Lung microvascular endothelial cell (primary cell): ENCODE measurements at places on chromosomes 6 and 20. TPM values are rescaled to one million over a fixed set of nuclear protein-coding genes. Genes with fewer than 3 reads are reported as not detected.

DNA sequence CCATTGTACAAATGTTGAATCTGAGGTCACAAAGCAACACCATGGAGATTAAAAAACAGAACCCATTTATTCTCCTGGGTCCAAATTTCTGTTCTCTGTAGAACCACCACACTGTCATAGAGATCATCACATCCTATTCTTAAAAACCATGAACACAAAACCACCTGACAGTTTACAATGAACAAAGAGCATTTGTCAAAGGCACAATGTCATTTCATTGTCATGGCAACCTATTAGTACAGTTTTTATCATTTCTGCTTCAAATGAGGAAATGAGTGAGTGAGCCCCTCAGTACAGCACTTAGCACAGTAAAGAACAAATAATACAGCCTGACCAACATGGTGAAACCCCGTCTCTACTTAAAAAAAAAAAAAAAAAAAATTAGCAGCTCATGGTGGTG lies 23.1 kb upstream of the LAMP5 start:
- no peak for DNase-seq

DNA sequence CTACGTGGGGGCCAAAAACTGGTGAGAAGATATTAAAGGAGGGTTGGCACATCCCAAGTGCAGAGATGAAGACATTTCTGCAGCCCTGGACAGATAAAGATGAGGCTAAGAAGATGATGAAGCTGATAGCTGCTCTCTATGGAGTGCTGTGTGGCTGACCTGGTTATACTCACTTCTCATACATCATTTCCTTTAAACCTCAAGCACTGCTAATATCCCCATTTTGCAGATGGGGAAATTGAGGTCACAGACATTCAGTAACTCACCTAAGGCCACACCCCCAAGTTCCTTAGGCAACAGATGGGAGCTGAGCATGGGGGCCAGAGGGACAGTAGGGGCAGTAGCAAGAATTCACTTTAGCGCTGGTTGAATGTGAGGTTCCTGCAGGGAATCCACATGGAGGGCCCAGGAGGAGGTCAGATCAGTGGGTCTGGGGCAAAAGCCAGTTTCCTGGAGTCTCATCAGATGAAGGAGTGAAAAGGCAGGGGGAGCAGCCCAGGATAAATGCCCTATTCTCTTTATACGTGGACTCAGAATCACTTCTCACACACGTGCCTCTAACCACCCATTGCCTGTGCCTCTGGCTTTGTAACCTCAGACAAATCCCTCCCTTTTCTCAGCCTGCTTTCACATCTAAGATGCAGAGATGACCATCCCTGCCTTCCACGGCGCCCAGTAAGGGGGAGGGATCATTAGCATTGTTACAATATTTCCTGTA lies 125.8 kb downstream of the NFATC2 start:
- DNase-seq, result no peak

- no peak for DNase-seq
These were observed 12.9 kb downstream of the OR2A4 start for GRCh38 chr6:131688286-131688685.

DNA sequence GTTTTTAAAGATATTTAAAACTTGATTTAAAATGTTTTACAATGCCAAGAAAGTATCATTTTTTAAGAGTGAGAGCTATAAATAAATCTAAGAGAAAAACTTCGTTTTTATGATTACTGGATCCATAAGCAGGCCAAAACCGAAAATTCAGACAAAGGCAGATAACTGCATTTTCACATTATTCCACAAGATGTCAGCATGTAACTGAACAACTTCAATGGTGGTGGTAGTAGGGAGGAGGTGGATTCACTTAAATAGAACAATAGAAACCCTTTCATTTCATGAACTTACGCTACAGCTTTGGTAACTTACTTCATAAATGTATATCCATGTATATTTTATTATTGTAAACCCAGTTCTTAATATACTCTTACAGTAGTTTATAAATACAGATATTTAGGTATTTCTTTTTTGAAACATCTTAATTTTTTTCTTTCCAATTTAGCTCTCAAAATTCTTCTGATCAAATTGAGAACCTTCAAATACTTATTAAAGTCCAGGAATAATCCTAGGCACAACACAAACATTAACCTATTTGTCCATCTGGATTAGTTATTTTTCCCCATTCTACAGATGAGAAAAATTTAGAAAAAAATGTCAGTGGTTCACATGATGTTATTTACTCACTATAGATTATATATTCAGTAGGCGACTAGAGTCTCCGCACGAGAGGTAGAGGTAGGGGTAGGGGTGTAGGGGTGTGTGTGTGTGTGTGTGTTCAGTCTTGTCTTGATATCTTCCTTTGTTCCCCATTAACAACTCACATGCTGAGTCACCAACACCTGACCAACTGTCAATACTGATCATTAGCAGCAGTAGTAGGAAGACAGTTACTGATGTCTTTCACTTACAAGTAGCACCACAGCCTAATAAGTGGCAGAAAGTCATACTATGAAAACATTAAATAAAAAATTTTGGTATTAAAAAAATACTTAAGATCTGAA lies 111.5 kb downstream of the ARHGAP18 start:
- peak; percentile 84 for DNase-seq

DNA sequence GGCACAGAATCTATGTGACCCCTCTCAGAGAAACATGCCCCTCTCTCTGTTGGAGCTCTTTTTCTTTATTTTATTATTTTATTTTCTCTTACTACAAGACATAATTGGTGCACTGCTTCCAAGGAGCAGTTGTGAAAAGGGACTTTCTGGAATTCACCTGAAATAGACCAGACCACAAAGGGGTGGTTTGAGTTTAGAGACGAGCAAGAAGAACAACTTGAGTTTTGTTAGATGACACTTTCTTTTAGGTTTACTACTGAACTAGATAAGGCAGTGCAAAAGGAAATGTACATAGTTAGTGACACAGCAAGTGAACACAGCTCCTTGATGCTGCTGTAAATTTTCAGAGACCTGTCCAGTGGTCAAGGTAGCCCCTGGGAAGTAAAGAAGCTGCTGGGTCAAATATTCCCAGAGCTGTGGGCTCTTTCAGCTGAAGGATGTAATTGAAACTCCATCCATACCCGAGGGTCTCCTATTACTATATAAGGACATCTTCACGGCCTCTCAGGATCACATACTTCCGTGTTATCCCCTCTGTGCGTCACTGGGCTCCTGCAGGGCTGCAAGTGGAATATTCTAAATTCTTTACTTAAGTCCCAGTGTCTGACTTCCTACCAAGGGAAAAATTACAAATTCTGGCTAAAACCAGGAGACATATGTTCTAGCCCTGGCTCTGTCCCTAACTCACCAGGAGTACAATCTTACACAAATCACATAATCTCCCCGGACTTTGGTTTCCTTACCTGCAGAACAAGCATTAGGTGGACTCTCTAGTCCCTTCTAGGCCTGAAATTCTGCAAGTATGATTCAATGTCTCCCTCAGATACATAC lies 69.1 kb upstream of the ADTRP start:
- DNase-seq, result no peak

DNA sequence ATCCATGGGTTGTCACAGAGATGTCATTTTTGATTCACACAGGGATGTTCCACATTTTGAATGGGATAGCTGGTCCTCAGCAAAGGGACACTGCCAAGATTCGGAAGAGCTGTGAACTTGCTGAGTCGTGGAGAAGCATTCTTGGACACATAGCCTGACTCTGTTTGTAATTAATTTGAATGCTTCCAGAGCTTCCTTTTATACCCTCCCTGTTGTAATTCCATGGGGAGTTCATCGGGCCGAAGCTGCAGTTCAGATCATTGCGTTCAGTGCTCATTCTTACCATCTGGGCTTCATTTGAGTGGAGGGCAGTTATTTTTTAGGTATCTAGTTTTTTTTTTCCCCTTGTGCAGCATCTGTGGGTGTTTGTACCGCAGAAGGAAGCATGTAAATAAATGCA lies 126.5 kb downstream of the SLC24A3 start:
- DNase-seq, result no peak

The TRIM40 gene
- not detected in 2 replicates for total RNA-seq

- no peak for DNase-seq
These were observed at the start of gene HIVEP1 for GRCh38 chr6:12012038-12012557. Gene HIVEP1, plus strand, starts transcription at chr6:12012312. Its CDS starts 3,317 bp downstream, at chr6:12015629.

DNA sequence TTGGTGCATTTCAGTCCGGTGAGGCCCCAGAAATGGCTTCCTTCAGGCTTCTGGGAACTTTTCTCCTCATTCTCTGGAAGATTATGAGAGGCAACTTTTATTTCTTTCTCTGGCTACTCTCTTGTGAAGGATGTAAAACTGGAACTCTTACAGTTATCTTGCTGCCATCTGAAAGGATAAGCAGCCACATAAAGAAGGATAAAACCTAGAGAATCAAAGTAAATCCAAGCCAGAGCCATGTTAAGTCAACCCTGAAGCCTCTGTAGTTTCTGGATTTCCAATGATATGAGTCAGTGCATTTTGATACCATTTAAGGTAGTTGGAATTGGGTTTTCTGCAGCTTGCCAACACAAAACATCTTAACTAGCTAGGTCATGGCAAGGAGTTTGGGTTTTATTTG lies 123.6 kb downstream of the MEI4 start:
- DNase-seq, result no peak

DNA sequence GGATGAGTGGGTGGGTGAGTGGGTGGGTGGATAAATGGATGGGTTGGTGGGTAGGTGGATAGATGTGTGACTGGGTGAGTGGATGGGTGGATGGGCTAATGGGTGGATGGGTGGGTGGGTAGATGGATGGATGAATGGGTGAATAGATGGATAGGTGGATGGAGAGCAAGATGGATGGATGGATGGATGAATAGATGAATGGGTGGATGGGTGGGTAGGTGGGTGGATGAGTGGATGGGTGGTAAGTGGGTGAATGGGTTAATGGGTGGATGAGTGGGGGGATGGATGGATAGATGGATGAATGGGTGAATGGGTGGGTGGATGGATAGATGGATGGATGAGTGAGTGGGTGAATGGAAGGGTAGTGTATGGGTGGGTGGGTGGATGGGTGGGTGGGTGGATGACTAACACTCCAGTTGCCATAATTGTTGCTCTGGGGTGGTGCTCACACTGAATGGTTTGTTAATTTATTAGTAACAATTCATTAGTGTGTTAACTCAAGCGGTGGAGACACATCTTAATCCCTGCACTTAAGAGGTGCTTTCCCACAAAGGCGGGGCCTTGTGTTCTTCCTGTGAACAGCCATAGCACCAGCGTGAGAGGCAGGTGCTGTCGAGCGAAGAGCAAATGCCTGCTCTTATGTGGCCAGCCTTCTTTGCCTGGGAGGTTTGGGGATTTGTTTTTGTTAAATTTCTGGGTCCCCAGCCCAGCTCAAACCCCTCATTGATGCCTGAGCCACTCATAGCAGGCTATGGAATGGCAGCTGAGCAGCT lies 4.9 kb upstream of the APCDD1L start:
- no peak for DNase-seq

The SRSF3 gene
- 191 and 296 TPM in 2 replicates for total RNA-seq

DNA sequence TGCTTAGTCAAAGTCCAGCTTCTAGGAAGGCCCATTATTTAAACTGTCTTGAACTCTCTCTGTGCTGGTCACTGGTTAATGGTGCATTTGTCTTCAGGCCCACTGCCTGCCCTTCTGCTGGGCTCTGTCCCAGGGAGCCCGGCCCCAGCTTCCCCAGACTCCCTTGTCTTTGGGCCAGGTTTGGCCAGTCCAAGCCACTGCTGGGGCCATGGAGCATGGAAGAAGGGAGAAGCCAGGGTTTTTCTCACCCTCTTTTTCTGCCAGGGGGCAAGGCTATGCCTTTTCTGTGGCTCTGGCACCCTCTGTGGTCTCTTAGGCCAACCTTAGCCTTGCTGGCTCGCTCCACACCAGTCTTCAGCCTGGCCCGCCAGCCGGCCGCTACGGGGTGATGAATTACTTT lies 390.0 kb upstream of the SULF2 start:
- DNase-seq, result no peak

The CST5 gene
- not detected in 2 replicates for total RNA-seq

GRCh38 chr20:54063992-54064676 lies 6.3 kb downstream of the BCAS1 start:
- no peak for DNase-seq

DNA sequence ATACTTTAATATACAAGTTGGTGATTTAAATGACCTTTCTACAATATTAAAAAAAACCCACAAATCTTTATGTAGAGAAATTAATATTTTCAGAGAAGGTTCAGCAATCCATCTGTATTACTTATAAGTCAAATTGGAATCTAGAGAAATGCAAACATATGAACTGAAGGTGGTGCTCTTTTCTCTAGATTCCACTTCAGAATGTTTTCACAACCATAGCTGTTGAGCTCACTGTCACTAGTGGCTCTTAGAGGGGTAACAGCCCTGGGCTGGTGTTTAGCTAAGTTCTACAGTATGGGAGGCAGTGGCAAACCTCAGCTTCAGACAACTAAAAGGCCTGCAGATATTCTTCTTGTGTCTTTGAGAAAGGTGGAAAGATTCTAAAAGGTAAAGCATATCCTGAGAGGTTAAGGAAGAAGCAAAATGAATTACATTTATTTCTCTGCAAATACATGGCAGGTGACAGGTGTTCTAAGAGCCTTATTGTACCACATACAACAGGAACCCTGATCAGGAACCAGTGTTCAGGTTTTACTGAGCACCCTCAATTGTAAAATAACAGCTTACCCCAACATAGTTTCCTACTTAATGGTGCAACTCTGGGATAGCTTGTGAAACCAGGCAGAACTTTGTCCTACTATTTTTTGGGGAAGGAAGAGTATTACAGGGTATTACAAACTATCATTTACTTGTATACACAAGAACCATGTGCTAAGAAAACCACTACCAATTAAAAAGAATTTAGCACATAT lies 56.6 kb upstream of the SAMHD1 start:
- peak; percentile 46 for DNase-seq

The SERINC3 gene
- total RNA-seq, result 87.0 and 130 TPM in 2 replicates

The HLA-G gene
- not detected in 2 replicates for total RNA-seq

DNA sequence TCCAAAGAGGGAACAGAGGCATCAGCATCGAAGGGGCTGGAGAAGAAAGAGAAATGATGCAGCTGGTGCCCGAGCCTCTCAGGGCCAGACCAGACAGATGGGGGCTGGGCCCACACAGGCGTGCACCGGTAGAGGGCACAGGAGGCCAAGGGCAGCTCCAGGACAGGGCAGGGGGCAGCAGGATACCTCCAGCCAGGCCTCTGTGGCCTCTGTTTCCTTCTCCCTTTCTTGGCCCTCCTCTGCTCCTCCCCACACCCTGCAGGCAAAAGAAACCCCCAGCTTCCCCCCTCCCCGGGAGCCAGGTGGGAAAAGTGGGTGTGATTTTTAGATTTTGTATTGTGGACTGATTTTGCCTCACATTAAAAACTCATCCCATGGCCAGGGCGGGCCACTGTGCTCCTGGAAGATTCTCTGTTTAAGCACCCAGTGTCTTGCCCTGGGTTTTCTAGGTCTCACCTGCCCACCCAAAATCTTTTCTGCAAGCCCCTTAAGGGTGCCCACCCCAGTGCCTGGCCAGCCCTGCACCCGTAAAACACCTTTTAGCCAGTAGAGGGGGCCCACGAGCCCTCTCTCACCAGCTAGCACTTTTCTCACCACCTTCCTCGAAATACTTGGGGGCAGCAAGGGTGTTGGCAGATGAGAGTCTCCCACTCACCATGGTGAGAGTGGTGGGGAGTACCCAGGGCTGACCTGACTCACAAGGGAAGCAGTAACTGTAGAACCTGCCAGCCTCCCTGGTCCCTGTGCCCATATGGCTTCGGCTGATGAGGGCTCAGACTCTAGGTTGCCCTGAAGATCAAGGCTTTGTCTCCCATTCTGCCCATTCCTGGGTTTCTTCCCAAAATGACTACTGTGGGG lies 35.7 kb upstream of the ID1 start:
- DNase-seq, result peak; percentile 52
